ENCODE measurements at places on chromosomes 12 and 14. TPM values are rescaled to one million over a fixed set of nuclear protein-coding genes. Genes with fewer than 3 reads are reported as not detected.

GRCh38 chr14:102727336-102728095, 49.7 kb upstream of the TRAF3 start:
- no peak for DNase-seq

GRCh38 chr12:104026841-104027599, 23.0 kb downstream of the GLT8D2 start:
- no peak for DNase-seq

MYH6 gene
- polyA plus RNA-seq, result 0.22 TPM

CDC42BPB gene
- polyA plus RNA-seq, result 76.7 TPM

DNA sequence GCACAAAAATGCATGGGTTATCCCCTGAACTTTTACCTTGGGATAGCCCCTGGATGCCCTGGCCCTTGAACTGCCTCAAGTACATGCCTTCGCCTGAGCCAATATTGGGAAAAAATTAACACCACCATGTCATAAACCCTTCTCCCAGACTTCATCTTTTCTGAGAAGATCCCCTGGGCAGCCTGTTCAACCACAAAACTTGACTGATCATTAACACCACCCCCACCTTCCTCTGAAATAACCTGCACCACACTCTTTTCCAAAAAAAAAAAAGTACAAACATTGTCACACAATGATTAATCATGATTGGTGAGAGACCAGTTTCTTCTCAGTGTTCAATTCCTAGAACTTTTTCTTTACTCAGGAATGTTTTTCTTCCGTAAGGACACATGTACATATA, 217.9 kb downstream of the PAX9 start:
- no peak for DNase-seq

DNA sequence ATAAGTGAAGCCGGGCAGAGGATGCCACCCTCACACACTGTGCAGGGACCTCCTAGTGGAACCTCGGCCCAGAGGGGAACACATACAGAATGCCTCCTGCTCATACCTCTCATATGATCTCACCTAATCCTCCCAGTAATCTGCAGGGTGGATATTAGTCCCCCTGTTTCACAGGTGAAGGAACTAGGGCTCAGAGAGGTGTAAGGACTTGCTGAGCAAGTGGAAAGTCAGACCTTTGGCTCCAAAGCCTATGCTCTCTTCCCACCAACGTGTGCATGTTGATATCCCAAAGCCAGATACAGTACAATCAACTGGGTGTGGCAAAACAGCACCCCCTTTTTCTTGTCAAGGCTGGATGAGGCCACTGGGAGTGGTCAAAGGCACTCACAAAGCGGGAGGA, 4.2 kb downstream of the MYH6 start:
- DNase-seq, result no peak

- DNase-seq, result no peak
These were observed 150.8 kb downstream of the TTC7B start for GRCh38 chr14:90665321-90666000.

VWF gene
- 16.9 TPM for polyA plus RNA-seq

AKAP3 gene
- polyA plus RNA-seq, result 3.9 TPM

- no peak for DNase-seq
These were observed 356.7 kb downstream of the ETNK1 start for GRCh38 chr12:22981711-22982110.

C14orf119 gene
- 87.9 TPM for polyA plus RNA-seq

DNA sequence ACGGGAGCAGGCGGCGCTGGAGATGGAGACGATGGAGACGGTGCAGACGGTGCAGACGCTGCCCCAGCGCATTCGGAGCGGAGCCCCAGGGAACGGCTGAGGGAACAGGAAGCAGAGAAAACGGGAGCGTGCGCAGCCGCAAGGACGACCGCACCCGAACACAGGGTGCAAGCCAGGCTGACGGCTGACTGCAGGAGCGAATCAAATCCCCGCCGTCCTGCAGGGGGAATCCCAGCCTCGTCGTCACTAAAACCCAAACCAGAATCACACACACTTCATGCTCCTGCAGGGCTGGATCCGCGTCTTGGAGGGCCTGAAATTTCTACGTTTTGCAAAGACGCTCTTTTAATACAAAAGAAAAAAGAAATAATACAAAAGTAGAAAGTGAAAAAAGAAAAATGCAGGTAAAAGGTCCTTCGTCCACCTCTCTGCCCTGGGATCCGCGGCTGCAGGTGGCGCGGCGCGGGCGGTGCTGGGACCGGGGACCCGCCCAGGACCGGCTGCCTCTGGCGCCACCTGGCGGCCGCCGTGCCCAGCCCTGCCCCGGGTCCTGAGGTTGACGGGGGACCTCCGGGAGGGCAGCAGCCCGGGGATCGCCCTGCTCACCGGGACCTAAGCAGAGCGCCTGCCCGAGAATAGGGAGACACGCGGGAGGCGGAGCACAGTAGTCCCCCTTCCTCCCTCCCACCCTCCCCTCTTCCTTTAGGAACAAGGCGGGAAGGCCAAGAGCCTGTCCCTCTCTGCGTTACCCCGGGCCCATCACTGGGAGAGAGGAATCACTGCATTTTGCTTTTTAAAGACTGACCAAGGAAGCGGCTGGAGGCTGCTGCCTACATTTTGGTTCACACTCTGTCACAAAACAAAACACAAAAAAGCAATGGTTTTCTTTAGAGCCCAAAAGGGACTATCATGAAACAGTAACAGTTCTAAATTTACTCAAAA, 20.1 kb downstream of the STX2 start:
- no peak for DNase-seq

Data from right renal pelvis (tissue), 4 donors.